ENCODE measurements at places on chromosomes 2 and 18. TPM values are rescaled to one million over a fixed set of nuclear protein-coding genes. Genes with fewer than 3 reads are reported as not detected.

Gene PPP1R1C
- 2.9 TPM for polyA plus RNA-seq

Gene GALR1
- 0.07 TPM for polyA plus RNA-seq

Gene DOK6
- 16.5 TPM for polyA plus RNA-seq

Gene SPAST
- 24.2 TPM for polyA plus RNA-seq
